ENCODE measurements at places on chromosomes 6 and 20.

DNA sequence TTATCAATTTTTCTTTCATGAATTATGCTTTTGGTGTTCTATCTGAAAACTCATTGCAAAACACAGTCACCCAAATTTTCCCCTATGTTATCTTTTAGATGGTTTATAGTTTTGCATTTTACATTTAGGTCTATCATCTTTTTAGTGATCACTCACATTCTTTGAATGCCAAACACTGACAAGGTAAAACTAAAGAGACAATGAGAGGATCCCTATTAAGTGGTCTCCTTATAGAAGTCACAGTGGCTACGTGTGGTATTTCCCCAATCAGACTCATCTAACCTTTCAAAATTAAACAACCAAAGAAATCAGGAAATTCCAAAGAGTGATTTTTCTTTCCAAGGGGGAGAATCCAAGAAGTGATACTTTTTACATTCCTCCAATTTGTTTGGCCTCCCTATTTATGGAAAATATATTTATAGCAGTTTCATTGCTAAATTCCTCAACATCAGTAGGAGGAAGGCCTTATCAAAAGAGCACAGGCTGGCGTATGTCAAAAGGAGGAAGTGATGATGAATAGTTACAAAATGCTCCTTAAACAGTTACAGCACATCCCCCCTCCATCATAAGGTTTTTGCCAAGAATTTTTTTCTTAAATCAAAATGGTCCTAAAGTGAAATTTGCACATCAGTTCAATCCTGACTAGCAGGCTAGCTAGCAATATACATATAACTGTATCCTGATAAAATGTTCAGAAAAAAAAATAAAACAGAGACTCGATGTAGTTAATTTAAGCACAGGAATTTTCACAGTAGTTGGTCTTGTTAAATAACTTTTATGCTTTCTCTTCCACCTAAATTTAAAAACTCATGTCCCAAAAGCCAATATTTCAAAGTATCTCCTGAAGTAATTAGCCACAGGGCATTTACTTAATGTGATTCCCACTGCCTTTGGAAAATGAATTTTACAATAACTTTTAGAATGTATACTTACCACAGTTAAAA, 76.2 kb upstream of the IPCEF1 start:
- no peak for DNase-seq

- no peak for DNase-seq
Observed at GRCh38 chr6:36114798-36115408, 15.4 kb upstream of the MAPK13 start.

DNA sequence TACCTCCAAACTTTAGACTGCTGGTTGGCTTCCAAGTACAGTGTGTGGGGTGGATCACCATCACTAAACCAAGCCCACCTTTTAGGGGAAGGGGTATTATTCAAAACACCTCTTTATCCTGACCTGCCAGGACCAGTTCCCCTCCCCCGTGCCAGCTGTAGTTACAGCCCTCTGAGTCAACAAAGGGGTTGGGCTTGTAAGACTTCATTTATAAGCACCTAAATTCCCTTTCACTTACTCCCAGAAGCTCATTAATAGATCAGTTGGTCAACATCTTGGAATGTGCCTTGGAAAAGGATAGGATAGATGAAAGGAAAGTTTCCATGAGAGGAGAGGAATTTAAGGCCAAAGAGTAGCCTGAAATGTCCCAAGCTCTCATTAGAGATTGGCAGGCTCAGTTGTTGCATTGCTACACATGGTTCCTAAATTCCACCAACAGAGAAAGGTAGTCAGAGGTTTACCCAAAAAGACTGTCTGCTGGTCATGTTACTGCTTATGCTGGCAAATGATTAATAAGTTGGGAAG, 59.2 kb downstream of the TNFAIP3 start:
- DNase-seq = no peak

DNA sequence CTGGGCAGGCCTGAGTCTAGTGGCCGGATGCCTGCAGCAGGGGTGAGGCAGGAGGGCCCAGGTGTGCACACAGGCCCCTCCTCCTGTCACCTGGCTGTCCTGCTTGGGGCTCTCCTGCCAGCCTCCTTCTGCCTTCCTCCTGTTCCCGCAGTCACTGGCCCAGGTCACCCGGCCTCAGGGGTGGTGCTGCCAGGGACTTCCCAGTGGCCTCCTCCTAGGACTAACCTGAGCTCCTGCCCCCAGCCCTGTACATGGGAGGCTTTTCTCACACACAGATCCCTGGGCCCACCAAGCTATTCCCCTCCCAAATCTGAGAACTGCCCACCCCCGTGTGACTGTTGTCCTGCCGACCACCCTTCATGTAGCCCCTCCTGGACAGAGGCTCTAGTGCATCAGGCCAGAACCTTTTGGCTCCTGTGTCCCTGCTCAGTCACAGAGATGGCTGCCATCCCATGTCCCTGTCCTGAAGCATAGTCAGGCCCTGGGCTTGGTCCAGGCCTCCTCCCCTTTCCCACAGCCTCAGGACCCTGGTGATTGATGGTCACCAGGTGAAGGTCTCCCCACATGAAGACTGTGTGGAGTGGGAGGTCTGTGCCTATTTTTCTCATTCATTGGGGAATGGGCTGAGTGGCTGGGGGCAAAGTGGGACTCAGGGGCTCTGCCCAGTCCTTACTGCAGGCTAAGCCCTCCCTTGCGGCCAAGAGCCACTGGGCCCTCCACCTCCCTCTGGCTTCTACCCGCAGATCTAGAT, 1.1 kb upstream of the ULBP1 start:
- DNase-seq = no peak

GRCh38 chr6:83069633-83070032, 2.2 kb downstream of the DOP1A start:
- no peak for DNase-seq
